ENCODE measurements at places on chromosomes 4 and X. TPM values are rescaled to one million over a fixed set of nuclear protein-coding genes. Genes with fewer than 3 reads are reported as not detected.

SGMS2 gene
- total RNA-seq, result 126 TPM

SPIN2A gene
- total RNA-seq, result under 0.01 TPM

RRH gene
- 0.07 TPM for total RNA-seq

SPATA18 gene
- 18.7 TPM for total RNA-seq

HPGD gene
- total RNA-seq, result 5.1 TPM

UNC5C gene
- total RNA-seq, result not detected

IL21 gene
- total RNA-seq, result not detected
